ENCODE measurements at places on chromosomes 16 and 17.

DNA sequence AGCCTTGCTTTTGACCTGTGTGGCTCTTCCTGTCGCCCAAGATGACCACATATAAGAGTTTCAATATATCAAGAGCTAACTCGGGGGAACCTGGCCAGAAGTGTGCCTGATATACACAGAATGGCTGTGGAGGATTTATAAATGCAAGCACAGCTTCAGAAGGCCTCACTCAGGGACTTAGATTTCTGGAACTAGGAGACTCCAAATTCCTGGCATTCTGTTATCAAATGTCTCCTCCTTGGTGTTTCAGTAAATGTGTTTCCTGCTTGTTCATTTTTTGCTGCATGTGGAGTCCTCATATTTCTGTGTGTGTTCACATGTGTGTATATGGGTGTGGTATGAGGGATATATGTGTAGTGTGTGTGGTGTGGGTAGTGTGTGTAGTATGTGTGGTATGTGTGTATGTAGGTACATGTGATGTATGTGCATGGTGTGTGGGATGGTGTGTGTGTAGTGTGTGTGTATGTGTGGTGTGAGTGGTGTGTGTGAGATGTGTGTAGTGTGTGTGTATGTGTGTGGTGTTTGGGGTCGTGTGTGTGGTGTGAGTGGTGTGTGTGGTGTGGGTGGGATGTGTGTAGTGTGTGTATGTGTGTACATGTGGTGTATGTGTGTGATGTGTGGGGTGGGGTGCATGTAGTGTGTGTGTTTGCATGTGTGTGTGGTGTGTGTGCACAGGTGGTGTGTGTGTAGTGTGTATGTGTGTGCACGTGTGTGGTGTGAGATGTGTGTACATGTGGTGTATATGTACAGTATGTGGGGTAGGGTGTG lies 981 bp upstream of the CD300H start:
- no peak for DNase-seq

DNA sequence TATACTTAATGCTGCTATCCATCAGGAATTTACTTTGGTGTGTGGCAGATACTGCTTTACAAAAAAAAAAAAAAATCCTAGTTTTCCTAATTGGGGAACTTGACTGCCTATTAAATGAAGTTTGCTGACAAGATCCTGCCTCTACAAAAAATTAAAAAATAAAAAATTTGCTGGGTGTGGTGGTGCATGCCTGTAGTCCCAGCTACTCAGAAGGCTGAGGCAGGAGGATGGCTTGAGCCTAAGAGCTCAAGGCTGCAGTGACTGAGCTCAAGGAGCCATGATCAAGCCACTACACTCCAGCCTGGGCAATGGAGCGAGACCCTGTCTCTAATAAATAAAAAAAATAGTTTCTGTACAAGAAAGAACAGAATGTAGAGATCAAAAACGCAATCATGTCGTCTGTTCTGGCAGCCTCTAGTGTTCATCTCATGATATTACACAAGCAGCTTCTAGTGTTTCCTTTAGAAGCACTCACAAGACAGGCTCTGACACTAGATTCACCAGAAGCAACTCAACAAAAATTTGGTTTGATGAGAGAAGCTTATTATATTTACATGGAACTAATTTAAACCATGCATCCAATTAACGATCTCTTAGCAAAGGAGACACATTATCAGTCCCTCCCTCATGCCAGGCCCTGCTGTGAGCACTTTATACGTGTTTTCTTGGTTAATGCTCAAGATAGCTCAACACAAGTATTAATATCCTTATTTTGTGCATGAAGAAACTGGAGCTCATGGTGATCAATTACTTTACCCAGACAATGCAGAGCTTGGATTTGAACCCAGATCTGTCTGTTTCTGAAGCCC lies 6.8 kb upstream of the KRTAP17-1 start:
- no peak for DNase-seq

DNA sequence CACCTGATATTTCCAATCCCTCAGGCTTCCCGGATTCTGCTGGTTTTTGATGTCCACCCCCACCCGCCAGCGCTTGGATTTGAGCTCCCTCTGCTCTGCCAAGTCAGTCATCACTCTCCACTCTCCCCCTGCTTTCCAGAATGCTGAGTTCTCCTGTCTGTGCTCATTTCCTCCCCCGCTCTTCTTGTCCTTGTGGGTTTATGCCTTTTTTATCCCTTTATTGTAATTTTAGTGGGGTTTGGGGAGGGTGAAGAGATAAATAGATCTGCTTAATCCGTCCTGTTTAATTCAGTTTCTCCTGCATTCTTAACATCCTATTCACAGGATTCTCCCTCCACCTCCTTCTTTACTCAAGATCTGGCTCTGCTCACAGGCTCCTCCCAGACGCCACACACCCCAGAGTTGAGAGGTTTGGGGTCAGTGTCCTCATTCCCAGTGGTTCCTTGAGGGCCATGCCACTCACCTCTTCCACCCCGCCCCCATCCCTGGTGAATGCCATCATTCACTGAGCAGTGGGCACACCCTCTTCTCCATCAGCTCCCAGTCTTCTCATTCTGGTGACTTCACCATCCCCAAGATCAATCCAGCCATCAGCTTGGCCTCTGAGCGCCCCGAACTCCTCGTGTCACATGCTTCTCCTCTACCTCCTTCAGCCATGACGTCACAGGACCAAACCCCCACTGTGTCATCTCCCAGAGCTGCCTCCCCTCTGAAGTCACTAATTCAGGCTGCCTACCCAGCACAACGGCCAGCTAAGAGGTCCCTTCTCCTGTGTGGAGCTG lies 15.1 kb upstream of the GUCY2D start:
- no peak for DNase-seq

GRCh38 chr16:1381612-1382406 lies 30.1 kb downstream of the GNPTG start:
- DNase-seq: no peak

GRCh38 chr17:28810437-28810836 lies 32.2 kb downstream of the FAM222B start:
- DNase-seq: no peak

DNA sequence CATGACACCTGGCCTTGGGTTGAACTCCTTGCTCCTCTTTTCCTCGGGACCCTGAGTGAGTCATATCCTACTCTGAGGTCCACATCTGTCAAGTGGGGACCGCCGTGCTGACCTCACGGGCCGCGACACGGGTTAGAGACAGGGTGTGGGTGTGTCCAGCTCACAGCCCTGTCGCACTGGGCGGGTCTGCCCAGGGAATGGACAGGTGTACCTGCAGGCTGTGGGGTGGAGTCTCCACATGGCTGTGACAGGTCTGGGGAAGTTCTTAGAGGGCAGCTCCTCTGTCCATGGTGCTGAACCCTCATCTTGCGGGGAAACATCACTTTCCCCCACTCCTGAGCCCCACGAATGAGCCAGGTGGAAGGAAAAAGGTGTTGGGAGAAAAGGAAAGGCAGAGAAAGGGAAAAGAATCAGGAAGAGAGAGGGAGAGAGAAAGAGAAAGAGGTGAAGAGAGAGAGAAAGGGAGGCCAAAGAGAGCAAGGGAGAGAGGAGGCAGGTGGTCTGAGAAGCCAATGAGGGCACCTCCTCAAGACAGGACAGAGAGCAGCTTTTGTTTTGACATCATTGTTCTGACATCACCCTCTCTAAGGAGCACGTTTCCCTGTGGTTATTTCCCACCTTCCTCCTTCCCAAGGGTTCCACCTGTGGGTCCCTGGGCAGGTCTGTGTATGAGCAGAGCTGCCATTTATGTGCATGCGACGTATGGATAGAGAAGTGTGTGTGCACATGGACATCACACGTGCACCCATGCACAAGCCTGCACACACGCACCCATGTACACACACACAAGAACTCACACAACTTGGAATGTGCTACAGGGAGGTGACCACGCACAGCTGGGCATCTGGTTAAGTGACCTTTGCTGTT lies 32.6 kb upstream of the CBFA2T3 start:
- DNase-seq: peak; percentile 33

DNA sequence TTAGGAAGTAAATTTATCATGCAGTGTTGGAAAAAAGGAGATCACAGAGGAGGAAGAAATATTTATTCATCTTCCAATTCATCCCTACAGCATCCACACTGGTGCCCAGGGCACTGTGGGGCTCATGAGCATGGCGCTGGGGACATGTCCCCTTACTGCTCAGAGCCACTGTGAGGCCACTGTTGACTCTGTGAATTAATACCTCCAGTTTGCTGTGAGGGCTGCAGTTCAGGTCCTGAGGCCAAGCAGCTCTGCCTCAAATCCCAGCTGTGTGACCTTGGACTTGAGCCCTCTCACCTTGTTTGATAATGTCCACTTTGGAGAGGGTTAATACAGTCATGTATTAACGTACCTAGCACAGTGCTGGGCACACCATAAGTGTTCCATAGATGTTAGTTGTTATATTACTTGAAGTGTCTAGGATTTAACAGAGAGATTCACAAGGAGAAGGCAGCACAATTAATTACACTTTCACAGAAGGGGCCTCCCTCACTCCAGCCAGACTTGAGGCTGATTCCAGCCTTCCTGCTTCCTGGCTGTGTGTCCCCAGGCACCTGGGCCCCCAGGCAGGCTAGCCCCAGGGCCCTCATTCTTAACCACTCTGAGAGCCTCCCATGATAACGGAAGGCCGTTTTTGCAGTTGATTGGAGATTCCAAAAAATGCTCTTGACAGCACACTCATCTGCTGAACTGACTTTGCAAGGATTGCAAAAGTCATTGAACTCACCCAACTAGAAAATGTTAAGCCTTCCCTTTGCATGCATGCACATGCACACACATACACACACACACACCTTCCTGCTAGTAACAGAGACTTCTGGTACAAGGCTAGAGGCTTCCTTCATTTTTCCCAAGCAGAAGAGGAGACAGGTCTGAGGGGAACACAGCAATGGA lies 29.4 kb downstream of the KATNIP start:
- no peak for DNase-seq

- no peak for DNase-seq
Measured at GRCh38 chr17:18041776-18042175, 2.6 kb downstream of the GID4 start.

DNA sequence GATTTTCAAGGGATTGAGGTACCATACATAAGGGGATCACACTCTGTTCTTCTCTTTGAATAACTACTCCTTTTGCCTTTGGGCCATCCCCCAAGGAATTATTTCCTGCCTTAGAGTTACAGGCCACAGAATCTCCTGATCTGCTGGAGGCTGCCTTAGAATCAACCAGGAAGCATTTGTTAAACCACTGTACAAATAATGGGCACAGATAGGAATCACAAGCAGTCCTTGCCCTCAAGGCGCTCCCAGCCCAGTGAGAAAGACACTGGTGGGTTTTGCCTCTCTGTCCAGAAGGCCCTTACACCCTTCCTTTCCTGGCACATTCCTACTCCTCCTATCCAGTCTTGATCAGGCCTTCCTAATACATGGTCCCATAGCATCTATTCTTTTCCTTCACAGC lies 45.9 kb downstream of the MRTFB start:
- no peak for DNase-seq

- DNase-seq: no peak
Measured at GRCh38 chr16:78035012-78035411, 12.7 kb downstream of the CLEC3A start.

DNA sequence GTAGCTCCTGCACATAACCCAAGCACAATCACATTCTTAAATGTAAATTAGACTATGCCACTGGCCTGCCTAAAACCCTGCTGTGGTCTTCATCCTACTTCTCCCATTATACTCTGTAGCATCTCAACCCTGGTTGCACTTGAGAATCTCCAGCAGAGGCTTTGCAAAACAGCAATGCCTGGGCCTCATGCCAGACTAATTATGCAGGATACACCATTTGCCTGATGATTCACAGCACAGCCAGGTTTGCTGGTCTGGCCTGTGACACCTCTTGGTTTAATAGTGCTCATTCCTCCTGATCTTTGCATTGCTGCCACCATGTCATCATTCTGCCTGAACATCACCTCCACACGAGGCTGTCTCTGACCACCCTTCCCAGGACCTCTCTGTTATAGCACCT lies 491.9 kb upstream of the TOM1L1 start:
- DNase-seq: no peak

- peak; percentile 56 for DNase-seq
Measured at GRCh38 chr17:17416400-17417360, 60.1 kb upstream of the MED9 start.

- DNase-seq: no peak
Measured at GRCh38 chr16:66605177-66605978, 874 bp downstream of the CMTM3 start.

DNA sequence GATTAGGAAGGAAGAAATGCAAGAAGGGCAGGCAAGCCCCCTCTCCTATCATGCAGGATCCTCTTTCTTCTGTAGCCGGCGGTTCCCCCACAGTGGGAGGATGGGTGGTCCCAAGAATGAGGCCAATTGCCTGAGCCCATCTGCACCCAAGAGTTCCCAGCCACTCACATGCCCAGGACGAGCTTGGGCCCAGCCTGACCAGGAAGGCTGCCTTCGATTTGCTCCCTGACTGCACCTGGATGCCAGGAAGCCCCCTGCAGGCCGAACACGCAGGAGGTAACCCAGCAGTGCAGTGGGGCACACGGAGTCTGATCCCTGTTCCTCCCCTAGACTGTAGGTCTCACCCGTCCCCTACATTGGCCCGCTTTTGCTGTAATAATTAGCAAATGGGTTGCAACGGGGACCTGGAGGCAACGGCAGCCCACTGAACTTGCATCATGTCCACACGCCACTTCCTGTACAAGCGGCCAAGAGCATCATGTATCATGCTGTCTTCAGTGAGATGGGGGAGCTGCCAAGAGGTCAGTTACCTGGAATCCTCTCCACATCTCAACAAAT lies 67.5 kb downstream of the AMFR start:
- no peak for DNase-seq

DNA sequence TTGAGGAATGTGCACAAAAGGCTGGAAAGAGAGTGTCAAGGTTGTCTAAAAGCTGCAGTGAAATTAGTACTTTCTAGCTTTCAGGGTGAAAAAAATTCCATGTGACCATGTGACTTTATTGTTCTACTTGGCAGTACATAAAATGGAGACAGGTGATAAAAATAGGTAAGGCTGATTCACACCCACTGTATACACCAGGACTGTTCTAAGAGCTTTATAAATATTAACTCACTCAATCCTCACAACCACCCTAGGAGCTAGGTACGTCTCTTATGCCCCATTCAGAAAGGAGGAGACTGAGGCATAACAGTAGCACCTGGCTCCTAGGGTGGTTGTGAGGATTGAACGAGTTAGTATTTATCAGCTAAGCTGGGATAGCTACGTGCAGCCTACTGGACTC lies 28.2 kb upstream of the DNAH17 start:
- DNase-seq: no peak

DNA sequence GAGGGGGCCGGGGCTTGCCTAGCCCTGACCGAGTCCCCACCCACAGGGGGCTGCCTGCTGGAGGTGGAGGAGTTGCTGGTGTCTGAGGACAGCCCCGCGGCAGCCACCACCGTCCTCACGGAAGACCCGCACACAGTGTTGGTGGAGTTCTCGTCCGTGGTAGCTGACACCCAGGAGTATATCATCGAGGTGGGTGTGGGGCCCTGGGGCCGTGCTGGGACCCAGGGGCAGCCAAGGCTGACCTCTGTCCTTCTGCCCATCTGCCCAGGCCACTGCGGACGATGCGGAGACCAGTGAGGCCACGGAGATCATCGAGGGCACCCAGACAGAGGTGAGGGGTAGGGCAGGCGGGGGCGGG lies 1.5 kb upstream of the DNASE1L2 start:
- no peak for DNase-seq

Measured in posterior cingulate gyrus (tissue), 11 donors.